CD4-positive, alpha-beta T cell treated with Interleukin-21 for 1 hour (primary cell): ENCODE measurements at places on chromosomes 12 and 14.
A peak's percentile ranks its signal among the peaks of the same experiment; 100 is the strongest.

- DNase-seq = no peak
These were observed 56.7 kb downstream of the TTC7B start for GRCh38 chr14:90759370-90760077.

DNA sequence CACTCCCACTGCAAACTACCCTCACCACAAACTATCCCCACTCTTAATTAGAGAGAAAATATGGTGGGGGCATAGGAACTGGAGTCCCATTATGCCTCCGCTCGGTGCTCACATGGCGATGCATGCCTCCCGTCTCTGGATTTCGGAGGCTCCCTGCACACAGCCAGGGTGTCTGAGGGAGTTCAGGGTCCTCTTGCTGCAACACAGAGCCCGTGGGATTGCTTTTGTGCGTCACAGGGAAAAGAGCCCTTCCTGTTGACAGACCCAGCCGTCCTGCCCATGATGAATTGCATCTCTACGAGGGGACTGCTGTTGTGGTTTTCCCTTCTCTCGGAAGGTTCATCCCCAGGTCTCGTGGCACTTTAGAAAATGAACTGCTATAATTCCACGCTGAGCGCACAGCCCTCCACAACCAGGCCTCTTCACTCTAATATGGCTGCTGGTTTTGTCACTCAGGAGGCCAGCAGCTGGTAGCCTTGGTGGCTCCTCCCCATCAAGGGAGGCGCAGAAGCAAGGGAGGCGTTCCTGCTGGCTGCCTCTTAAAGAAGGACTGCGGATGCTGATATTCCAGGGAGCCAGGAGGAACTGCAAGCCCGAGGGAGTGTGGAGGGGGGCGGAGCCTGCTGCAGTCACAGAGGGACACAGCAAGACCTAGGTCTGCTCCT is 158.0 kb downstream of the KCNA5 start:
- DNase-seq = no peak

DNA sequence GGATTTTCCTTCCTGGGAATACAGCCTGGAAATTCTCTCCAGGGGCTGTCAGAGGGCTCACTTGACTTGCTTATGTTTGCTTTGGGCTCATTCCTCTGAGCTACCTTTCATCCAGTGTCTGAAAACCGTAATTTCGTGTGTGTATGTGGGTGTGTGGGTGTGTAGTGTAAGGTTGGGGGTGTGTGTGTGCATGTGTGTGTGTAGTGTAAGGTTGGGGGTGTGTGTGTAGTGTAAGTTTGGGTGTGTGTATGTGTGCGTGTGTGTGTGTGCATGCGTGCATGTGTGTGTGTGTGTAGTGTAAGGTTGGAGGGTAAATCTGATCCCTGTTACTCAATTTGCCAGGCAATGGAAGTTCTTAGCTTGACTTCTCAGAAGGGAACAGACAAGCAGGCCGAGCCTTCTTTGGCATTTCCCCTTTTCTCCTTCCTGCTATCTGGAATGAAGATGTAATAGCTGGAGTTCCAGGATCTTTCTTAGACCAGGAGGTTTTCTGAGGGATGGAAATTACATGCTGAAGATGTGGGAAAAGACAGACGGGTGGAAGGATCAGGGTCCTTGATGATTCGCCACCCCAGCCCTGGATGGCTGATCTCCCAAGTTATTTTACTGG is 15.5 kb upstream of the BEGAIN start:
- DNase-seq = no peak

GRCh38 chr12:56164345-56164729 is 6.2 kb downstream of the MYL6 start:
- peak; percentile 12 for DNase-seq

DNA sequence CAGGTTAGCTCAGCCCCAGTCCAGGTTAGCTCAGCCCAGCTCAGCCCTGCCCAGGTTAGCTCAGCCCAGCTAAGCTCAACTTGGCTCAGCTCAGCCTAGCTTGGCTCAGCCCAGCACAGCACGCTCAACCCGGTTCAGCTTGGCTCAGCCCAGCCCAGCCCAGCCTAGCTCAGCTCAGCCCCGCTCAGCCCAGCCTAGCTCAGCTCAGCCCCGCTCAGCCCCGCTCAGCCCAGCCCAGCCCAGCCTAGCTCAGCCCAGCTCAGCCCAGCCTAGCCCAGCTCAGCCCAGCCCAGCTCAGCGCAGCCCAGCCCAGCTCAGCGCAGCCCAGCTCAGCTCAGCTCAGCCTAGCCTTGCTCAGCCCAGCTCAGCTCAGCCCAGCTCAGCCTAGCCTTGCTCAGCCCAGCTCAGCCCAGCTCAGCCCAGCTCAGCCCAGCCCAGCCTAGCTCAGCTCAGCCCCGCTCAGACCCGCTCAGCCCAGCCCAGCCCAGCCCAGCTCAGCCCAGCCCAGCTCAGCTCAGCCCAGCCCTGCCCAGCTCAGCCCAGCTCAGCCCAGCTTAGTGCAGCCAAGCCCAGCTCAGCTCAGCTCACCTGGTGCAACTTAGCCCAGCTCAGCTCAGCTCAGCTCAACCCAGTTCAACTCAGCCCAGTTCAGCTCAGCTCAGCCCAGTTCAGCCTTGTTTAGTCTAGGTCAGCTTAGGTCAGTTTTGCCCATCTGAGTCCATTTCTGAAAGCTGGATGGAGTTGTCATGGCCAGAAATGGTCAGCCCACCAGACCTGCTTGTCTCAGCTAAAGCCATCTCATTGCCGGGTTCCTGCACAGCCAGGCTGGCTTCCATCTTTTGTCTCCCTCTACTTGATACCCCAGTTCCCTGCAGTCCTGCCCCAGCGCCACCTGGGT is 333.6 kb downstream of the TMEM121 start:
- peak; percentile 60 for DNase-seq

GRCh38 chr14:104635717-104636116 is 31.1 kb upstream of the TMEM179 start:
- no peak for DNase-seq

- DNase-seq = no peak
These were observed 116.6 kb downstream of the ERC1 start for GRCh38 chr12:1107669-1108068.

- DNase-seq = no peak
These were observed 56.4 kb downstream of the CMKLR1 start for GRCh38 chr12:108282676-108283075.

- DNase-seq = no peak
These were observed 279.7 kb downstream of the ZFP36L1 start for GRCh38 chr14:68513137-68513536.
